ENCODE measurements at places on chromosomes 4 and X.

- no peak for DNase-seq
Observed at GRCh38 chr4:35250331-35250730, 994.0 kb downstream of the ARAP2 start.

DNA sequence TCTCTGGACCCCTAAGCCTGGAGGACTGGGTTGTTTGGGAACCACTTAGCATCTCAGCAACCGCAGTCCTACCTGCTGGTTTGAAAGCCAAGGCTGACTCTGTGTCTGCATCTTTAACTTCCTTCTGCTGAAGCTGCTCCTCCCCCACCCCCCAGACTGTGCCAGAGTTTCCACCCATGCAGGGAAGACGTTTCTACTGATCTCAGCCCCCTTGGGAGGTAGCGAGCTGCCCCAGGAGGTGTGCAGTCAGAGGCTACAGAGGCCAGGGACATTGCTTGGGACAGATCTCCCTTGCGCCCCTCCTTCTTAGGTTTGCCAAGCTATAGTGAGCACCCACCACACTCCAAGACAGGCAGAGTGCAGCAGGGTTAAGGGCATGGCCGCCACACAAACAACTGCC lies 4.7 kb upstream of the FATE1 start:
- DNase-seq, result no peak

GRCh38 chr4:51884606-51885005 lies 41.7 kb downstream of the DCUN1D4 start:
- DNase-seq, result no peak

- no peak for DNase-seq
Observed at GRCh38 chr4:3416270-3416669, 25.5 kb upstream of the HGFAC start.

GRCh38 chr4:128780688-128781087 lies 28.8 kb upstream of the JADE1 start:
- no peak for DNase-seq

DNA sequence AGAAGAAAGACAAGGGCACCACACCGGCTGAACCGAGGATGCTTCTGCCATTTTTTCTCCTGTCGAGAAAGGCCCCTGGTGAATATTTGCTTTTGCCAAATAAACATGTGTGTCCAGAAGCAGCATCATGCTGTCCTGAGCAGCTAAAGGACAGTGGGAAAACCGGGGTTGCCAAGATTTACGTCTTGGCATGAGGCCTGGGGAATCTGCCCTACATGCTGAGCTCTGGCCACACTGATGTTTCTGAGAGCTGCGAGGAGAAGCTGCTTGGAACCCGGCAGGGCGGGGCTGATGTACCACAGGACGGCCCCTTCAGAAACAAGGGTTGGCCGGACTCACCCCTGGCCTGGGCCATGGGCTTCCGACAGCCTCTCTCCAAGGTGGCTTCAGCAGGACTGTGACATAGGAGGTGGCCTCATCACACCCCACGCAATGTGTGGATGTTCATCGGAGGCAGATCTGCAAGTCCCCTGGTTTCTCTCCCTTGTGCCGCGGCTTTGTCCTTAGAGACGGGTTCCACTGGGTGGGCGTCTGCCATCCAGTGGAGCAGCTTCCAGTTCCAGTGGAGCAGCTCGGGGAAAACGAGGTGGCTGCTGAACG lies 42.2 kb upstream of the SORCS2 start:
- no peak for DNase-seq

DNA sequence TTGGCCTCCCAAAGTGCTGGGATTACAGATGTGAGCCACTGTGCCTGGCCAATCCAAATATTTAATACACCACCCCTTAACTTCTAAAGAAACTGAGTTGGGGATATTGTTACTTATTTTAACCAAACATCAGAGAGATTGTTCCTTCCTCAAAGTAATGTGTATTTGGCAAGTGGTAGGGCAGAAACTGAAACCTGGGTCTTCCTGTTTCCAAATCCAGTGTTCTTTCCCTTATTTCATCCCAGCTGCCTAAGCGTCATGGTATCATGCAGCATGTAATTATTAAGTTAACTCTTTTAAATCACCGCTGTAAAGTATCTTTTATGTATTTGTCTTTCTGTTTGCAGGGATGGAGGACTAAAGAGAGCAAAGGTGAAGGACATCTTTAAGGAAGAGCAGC lies 68.4 kb downstream of the GPAT3 start:
- no peak for DNase-seq
